ENCODE measurements at places on chromosomes 2 and 18.

DNA sequence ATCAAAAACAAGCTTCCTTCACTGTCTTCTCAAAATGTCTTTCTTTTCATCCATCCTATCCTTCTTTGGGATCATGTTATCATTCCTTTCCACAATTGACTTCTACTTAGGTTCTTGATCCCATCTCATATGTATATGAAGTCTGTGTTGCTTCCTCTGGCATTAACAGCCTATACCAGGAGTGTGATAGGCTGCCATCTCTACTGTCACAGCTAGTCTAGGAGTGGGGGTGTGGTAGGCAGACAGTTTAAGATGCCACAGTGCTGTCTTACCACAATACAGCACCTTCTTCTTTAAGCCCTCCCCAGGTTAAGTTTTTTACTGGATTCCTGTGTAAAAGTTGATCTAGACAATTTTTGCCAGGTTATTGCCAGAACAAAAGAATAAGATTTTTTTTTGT is 3.7 kb upstream of the HTR2B start:
- no peak for DNase-seq

GRCh38 chr2:203019142-203019541 is 4.5 kb downstream of the NBEAL1 start:
- DNase-seq = no peak

- DNase-seq = no peak
Observed at GRCh38 chr18:48040457-48041110, 110.1 kb upstream of the SMAD2 start.

- no peak for DNase-seq
Observed at GRCh38 chr2:232310121-232310520, 68.4 kb upstream of the ALPP start.

DNA sequence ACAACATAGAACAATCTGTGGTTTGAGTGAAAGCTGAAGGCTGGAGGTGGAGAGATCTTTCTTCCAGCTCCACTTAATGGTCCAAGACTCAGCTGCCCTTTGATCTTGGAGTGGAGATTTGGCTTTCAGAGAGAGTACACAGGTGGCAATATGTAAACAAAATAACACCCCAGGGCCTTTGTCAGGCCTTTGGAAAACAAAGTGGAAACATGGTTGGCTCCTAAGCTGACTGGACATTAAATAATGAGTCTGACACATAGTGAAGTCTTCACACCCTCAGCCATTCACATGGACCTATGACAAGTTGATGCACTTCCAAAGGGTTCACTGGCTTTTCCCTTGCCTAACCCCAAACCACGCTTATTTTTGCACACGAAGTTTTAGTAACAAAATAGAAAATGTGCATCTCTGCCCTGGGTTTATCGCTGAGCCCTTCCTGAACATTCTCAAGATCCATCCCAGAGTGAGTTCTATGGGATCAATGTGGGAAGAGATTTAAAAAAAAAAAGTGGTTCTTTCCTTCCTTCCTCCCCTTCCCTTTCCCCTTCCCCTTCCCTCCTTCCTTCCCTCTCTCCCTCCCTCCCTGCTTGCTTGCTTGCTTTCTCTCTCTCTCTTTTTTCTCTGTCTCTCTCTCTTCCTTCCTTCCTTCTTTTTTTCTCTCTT is 201.3 kb upstream of the NT5C1B start:
- DNase-seq = no peak

GRCh38 chr18:57439609-57439968 is 4.4 kb downstream of the ONECUT2 start:
- peak; percentile 72 for DNase-seq

- DNase-seq = no peak
Observed at GRCh38 chr2:108538000-108538625, 3.8 kb downstream of the LIMS1 start.

Measured in ecto neural progenitor cell (in vitro differentiated cells).